ENCODE measurements at places on chromosomes 16 and 17.
A peak's percentile ranks its signal among the peaks of the same experiment; 100 is the strongest.

DNA sequence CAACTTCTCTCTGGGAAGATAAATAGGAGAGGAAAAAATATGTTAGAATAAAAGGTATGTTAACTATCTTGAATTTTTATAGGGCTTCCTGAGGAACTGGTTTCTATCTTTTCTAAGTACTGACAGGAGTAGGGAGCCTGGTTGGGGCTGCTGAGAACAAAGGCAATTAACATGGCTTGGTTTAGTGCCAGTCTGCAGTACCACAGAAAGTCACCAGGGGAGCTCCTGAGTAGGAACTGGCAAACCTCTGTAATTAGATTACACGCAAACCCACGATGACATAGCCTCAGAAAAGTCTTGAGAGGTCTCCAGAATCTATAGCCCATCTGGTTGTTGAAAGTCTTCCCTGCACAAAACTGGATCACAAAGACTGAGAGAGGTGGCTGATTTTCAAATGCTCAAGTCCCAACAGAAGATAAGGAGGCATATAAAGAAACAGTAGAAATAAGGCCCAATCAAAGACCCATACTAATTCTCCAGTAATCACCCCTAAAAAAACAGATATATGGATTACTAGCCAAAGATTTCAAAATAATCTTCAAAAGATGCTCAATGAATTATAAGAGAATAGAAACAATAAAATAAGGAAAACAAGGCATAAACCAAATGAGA lies 11.7 kb upstream of the CNTNAP4 start:
- DNase-seq = peak; percentile 57

- no peak for DNase-seq
Measured at GRCh38 chr16:84367750-84368307, 509 bp upstream of the ATP2C2 start.

GRCh38 chr17:46841561-46842379 lies 9.6 kb upstream of the WNT9B start:
- no peak for DNase-seq

DNA sequence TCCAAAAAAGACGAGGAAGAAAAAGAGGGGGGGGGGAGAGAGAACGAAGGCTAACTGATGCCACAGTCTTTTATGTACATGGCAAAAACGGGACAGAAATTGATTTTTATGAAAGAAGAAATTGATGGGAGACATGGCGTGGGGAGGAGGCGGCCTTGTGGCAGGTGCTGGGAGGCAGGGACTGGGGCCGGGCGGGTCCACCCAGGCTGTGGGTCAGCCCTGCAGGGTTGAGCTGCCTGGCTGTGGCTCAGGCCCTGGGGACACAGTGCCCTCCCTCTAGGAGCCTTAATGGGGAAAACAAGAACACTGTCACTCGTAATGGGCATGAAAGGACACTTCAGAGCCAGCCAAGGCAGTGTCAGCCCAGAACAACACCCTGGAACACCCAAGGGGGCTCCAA lies 34.8 kb downstream of the SNX20 start:
- DNase-seq = no peak

DNA sequence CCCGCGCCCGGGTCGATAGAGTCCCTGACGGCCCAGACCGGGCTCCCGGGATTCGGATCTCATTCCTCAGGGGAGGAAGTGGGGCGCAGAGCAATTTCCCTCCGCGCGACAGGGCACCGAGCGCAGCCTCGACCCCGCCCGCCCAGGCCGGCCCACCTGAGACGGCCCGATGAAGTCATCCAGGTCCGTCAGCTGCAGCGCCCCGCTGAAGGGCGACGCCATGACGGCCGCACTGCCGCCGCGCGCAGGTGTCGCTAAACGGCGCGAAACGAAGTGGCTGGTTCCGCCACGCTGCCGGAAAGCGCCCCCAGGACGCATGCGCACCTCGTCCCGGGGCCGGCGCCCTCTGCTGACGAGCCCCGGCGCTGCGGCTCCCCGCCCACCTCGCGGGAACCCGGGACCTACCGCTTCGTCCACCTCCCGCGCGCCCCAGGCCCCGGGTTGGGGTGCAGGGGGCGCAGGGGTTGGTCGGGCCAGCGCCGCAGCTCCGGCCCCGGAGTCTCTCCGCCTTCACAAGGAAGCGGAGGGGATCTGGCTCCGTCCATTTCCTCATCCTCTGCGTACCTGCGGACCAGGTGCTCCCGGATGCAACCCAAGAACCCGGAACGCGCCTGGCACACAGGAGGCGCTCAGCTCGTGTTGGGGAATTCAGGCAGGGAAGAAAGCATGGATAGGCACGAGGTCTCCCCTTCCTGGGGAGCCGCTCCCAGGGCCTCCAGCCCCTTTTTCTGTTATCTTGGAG lies at the start of gene CIAO3:
Gene CIAO3 (minus strand): TSS at position 234 of the 742 bp plus-strand sequence. CDS start 12 bp downstream, at position 222.
- DNase-seq = peak; percentile 94

GRCh38 chr17:80254396-80255251 lies 6.0 kb upstream of the RNF213 start:
- peak; percentile 95 for DNase-seq

DNA sequence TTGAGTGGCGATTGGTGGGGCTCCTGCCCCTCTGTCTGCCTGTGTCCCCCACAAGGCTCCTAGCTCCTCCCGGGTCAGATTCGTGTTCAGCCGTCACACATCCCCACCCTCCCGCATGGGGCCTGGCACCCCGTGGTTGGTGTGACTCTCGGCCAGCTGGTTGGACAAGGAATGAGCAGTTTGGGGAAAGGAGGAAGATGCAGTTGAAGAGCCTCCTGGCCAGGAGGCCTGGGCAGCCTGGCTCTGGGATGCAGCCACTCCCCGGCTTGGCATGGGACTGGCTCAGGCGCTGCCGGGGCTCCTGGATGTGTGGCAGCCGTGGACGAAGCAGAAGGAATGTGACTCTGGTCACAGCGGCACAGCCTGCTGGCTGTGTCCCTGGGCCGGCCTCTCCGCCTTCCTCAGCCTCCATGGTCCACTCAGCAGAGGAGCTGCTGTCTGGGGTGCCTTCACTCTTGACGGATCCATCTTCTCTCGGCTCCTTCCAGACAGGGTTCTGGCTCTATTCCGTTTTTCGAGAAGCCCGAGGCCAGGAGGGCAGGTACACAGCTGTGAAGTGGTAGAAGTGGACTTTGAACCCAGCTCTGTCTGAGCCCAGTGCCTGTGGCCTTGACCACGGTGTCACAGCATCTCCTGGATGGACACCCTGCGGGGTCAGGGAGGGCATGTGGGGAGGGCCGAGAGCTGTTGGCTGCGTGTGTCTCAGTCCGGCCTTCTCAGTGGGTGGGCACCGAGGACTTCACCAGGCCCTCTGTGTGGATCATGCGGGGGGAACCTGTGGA lies 2.1 kb downstream of the TRAF7 start:
- no peak for DNase-seq

GRCh38 chr16:82260212-82260795 lies 90.3 kb upstream of the MPHOSPH6 start:
- DNase-seq = no peak

DNA sequence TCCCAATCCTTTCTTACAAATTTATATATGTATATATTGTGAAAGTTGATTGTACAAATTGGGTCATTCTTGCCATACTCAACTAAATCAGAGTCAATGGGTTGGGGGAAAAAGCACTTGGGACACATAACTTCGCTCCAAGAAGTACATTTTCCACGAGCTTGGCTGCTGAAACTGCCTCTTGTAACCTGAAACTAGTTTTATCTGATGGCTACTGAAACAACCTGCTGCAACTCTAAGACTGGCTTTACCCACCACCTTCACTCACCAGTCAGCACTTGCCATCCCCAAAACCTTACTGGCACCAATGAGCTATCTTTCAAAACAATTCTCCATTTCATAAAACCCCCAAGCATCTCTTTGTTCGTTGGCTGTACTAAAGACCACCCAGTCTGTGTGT lies 14.5 kb upstream of the MYCBPAP start:
- DNase-seq = no peak

DNA sequence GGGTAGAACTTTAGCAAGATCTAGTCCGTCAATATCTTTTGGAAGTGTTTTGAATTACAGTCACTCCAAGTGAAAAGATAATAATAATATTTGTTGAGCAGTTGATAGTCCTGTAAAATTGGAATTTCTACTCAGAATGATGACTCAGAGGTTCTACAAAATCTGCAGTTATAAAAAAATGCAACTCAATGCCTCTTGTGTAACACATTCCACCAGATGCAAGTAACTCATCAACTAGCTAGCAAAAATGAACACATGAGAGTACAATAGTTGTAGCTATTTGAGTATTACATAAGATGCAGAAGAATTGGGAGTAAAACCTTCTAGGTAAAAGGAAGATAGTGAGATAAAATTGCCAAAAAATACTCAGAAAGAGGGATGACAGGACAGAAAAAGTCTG lies 177.2 kb downstream of the CDH8 start:
- DNase-seq = no peak

- DNase-seq = no peak
Measured at GRCh38 chr17:54867634-54868033, 33.0 kb upstream of the TOM1L1 start.

Measured in activated CD4-positive, alpha-beta T cell treated with anti-CD3 and anti-CD28 coated beads, Interleukin-2, Interleukin-6, amounts not matched to agents 100 ng/mL and 50 ng/mL, durations not matched to agents 16 hours and 8 hours (primary cell).